ENCODE measurements at places on chromosomes 6 and 20.
A peak's percentile ranks its signal among the peaks of the same experiment; 100 is the strongest.

DNA sequence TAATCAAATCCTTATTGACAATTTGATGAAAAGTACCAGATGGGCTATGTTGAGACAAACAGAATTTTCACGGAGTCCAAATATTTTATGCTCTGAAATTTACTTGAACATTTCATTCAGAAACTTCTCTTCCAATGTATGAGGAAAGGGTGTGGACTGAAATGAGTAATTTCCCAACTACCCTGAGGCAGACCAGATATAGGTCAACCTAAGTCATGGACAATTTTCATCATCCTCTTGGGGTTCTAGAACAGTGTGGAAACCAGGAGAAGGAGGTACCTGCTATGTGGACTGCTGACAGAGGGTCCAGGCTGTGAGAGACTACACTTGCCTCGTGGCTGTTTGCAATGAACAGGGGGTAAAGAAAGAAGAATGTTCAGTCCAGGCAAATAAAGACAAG is 323.0 kb downstream of the ESR1 start:
- no peak for DNase-seq

- DNase-seq, result no peak
These were observed 84.3 kb upstream of the ESR1 start for GRCh38 chr6:151723152-151723551.

DNA sequence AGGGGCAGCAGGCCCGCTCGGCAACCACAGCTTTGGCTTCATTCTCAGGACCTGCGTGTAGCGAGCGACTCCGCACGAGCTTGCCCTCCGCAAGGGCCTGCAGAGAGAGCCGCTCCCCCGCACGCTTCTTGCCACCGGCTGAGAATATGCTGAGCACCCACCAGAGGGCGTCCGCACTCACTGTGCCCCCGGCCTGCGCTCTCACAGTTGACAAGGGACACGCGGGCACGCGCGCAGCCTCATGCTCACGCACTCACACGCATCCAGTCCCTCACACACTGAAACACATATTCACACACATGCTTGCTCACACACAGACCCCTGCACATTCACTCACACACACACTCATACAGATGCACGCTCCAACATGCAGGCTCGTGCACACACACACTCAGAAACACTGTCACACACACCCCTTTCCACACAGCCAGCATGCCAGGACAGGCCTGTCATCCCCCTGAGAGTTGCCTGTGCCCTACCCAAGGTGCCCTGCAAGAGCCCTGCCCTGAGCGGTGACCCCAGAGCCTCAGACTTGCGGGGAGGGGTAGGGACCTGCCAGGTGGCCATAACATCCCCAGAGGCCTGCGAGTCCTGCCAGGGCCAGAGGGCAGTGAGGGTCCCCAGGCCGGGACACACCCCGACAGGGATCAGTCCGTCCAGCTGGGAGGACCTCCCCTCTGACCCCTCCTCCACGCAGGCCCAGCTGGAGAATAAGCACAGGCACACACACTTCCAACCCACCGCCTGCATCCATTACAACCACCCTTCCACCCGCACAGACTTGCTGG is 174.1 kb downstream of the BMP7 start:
- DNase-seq, result peak; percentile 26

DNA sequence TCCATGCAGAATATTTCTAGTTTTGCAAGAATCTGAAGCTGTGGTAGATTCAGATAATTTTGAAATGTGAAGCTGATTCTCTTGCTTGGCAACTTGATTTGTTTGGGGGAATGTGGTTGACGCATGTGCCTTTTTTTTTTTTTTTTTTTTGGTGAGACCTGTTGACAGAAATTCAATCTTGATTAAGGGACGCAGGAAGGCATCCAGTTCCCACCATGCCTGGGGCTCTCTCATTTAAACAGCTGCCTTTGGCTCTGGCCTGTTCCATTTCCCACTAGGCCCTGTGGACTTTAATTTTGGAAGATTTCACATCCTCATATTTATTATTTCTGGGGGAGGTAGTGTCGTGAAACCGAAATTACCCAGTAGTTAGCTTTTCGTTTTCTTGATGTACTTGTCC is 8.6 kb downstream of the TPX2 start:
- DNase-seq, result peak; percentile 53

DNA sequence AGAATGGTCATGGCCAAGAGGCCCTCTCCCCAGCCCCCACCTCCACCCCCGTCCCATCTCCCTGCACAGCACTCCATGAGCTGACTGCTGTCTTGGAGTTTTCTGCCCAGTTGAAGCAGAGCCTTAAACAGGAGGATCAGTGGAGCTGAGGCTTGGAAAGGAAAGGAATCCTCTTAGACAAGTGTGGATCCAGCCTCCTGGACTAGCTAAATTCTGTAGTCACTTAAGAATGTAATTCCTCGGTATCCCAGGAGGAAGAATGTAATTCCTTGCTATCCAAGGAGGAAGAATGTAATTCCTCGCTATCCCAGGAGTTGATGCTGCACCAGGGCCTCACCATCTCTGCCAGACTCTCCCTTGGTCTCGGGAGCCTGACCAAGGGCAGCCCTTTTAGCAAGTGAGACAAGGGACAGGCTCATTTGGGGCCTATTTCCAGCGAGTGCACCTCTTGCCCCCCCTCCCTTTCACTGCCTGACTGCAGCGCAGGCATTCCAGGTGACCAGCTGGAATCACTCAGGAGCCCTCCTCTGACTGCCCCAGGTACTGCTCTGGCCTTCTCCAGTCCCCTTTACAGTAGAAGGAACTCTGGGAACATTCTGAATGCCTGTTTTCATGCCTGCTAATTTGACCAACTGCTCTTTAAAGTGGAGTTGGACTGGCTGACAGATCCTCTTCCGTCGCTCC is 76.2 kb downstream of the TCP11 start:
- no peak for DNase-seq

DNA sequence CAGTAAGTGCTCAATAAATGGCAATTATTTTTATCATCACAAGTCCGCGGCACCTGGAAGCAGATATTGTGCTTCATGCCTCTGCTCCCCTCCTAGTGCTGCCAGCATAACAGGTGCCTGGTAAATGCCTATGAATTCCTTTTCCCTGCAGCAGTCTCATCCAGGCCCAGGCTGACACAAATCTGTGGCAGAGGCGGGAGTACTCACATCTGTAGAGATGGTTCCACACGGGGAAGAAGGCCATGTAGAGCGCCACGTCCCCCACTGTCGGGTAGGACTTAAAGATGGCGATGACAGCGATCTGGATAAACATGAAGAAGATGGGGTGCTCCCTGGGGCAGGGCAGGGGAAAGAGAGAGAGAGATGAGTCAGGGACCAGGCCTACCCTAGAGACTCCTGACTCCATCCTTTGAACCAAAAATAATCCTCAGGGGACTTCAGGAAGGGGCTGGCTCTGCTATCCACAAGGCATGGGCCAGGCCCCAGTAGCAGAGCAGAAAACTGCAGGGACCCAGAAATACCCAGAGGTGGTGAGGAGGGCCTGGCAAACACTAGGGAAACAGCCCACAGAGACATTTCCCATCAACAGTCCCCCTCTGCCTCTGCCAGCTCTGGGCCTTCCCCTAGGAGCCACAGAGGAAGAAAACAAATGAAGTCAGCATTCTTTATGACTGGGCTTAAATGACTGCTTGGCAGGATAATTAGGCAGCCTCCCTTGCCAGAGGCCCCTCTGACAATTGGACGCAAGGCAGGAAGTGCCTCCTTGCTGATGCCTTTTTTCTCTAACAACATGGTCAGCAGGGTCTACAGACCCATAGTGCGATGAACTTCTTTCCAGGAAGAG is 23.0 kb downstream of the MAP1LC3A start:
- DNase-seq, result peak; percentile 70

DNA sequence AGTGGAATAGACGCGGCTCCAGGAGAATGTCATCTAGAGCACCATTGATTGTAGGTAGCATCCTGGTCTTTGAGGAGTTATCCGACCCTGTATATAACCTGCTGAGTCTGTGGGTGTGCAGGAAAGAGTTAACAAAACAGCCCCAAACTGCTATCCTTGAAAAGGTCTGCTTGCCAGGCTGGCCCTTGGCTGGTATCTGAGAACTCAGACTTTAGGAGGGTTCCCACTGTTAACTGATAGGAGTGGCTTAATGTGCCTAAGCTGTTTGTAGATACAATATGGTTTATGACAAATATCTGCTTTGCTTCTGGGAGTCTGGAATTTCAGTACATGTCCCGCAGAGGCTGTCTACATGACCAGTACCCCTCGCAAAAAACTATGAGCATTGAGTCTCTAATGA is 27.6 kb upstream of the MCUR1 start:
- no peak for DNase-seq

- DNase-seq, result no peak
These were observed 23.7 kb downstream of the CDYL start for GRCh38 chr6:4799912-4800311.

- no peak for DNase-seq
These were observed 61.3 kb downstream of the TNFRSF21 start for GRCh38 chr6:47248446-47248845.

- DNase-seq, result no peak
These were observed 9.0 kb upstream of the MRGBP start for GRCh38 chr20:62787321-62787720.

GRCh38 chr6:122428781-122429180 is 29.3 kb downstream of the HSF2 start:
- DNase-seq, result no peak

- peak; percentile 38 for DNase-seq
These were observed 112.8 kb downstream of the HFE start for GRCh38 chr6:26199773-26200764.

GRCh38 chr6:1337791-1338190 is 25.9 kb downstream of the FOXQ1 start:
- DNase-seq, result no peak

Measured in IMR-90 (cell line).